CD4-positive, alpha-beta T cell treated with Interleukin-4 for 1 hour (primary cell): ENCODE measurements at places on chromosomes 3 and 15.

DNA sequence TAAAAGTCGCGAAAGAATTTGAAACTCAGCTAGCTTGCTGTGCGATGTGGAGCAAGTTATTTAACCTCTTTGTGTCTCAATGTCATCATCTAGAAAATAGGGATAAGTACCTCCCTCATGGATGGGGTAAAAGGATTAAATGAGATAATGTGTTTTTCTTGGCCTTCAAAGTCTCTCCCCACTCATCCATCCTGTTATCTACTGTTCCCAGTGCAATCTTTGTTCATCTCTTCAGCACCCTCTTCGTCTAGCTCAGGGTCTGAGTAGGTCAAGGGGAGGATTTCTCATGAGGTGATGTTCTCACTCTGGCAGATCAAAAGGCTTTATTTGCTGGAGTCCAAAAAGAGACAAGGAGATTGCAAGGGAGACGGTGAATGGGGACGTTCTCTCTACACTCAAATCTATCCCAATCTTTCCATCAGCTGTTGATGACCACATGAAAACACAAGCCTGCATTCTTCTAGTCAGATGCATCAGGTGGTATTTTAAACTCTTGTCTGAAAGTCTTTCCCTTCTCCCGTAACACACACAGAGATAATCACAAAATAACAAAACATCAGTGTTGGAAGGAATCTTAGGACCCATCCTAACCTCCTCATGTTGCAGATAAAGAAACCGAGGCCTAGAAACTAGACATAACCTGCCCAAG lies 1.3 kb downstream of the MESD start:
- no peak for DNase-seq

GRCh38 chr15:48002767-48003166 lies 118.0 kb upstream of the SLC24A5 start:
- no peak for DNase-seq

- DNase-seq = no peak
Measured at GRCh38 chr3:151228666-151229040, 25.6 kb upstream of the GPR171 start.

DNA sequence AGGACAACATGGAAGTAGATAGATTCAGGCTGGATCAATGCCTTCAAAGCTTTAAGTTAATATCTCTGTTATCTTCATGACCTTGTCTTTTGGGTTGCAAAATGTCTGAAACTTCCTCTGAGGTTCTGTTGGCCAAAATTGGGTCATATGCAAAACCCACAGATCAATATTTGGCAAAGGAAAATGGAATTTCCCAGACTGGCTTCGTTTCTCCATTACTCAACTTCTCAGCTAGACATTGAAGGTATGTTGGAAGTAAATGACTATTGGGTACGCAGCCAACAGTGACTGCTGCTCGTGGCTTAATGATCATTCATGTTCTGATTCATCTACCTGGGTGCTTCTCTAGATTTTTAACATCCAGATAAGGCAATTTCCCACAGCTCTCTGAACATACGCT lies 675.4 kb upstream of the SGO1 start:
- no peak for DNase-seq

- DNase-seq = no peak
Measured at GRCh38 chr3:196012941-196013476, 68.9 kb downstream of the TFRC start.

DNA sequence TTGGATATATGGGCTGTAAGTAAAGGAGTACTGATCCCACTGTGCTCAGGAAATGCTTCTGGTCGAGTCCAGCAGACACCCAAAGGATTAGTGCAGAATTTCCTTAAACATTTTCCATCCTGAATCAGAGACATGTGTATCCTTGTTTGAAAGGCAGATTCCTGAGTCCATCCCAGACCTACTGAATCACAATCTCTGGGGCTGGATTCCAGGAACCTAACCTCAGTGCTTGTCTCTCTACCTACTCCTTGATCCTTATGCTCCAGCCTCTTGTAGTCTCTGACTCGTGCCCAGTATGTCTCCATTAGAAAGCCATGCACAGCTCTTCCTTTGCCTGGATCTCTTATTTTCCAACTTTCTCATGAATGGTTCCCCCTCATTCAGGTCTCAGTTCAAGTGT lies 585.8 kb downstream of the NLGN1 start:
- DNase-seq = no peak

DNA sequence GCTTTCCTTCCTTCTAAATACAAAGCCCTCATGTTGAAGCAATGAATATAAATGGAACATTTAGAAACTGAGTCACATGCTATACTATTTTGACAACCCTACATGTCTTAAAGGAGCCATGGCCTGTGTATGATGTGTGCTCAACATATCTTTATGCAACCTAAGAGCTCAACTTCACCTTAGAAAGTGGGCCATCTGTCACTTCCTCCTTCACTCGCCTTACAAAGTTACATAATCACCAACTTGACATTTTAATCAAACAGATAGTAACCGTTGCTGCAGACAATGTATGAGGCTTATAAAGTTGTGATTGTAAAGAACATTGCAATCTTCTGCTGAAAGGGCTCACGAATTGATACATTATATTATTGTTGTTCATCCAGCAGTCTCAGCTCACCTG lies 163.6 kb downstream of the SERPINI1 start:
- DNase-seq = no peak
